GM23338 (cell line): ENCODE measurements at places on chromosomes 13 and 19. TPM values are rescaled to one million over a fixed set of nuclear protein-coding genes. Genes with fewer than 3 reads are reported as not detected.

The NEK3 gene
- 26.6 and 26.7 TPM in 2 replicates for total RNA-seq

The ZNF429 gene
- total RNA-seq = 18.9 and 21.2 TPM in 2 replicates

The CCDC70 gene
- not detected in 2 replicates for total RNA-seq

- H3K27ac ChIP-seq = no peak within 1 kb of the TSS
- H3K36me3 ChIP-seq = no peaks in the 10 kb centered on the region
- DNase-seq = peak; percentile 88
- H3K4me3 ChIP-seq = peak within 1 kb of the TSS; percentile 62
- peaks cover 13% of the 10 kb centered on the region for H3K27me3 ChIP-seq
These were observed at the start of gene GPC6 for GRCh38 chr13:93226623-93227279. TSS of gene GPC6 (plus strand) at chr13:93226807.

GRCh38 chr19:40691421-40692211, 1.2 kb upstream of the NUMBL start:
- H3K27ac ChIP-seq = peak overlapping the region; percentile 99; the same call in 1 of the 2 replicates
- peaks cover 8% of the 10 kb centered on the region; the same call in 1 of the 2 replicates for H3K4me1 ChIP-seq
- peak overlapping the region; percentile 78 for H3K4me3 ChIP-seq
- H3K36me3 ChIP-seq = peaks cover 4% of the 10 kb centered on the region; the same call in 1 of the 2 replicates
- DNase-seq = peak; percentile 71

DNA sequence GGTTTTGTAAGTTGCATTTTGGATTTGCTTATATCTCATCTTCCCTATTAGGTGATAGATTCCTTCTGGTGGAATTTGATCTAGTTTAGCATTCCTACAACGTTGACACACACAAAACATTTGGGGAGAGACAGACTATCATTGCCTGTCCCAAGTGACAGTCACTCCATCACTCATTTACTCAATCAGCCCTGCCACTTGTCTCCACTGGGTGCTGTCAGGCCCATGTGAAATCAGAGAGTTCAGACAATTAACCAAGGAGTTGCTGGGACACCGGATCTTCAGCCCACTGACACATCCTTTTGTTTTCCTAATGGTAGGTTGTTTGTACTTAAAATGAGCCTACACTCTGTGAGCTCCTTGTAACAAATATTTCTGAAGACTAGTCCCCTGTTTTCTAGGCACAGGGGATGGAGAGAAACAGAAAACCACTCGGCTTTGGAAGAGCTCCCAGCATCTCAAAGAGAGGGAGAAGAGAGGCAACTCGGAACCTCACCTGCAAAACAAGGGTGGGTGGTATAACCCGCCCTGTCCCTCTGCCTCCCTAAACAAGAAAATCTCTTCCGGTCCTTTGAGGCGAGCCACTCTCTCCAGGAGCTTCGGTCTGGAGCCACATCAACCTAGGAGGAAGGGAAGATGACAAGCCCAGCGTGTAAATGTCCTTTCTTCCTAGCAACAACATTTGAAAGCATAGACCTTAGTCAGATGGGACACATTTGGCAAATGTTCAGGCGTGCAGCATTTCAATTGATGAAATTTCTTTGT, 440.9 kb upstream of the KLF12 start:
- no peak overlapping the region for H3K27ac ChIP-seq
- H3K4me3 ChIP-seq = peak overlapping the region; percentile 71
- DNase-seq = peak; percentile 35
- peaks cover 24% of the 10 kb centered on the region; the same call in 1 of the 2 replicates for H3K4me1 ChIP-seq
